ENCODE measurements at places on chromosomes 6 and 20. TPM values are rescaled to one million over a fixed set of nuclear protein-coding genes. Genes with fewer than 3 reads are reported as not detected.

The GCNT2 gene
- 15.5 TPM for total RNA-seq

DNA sequence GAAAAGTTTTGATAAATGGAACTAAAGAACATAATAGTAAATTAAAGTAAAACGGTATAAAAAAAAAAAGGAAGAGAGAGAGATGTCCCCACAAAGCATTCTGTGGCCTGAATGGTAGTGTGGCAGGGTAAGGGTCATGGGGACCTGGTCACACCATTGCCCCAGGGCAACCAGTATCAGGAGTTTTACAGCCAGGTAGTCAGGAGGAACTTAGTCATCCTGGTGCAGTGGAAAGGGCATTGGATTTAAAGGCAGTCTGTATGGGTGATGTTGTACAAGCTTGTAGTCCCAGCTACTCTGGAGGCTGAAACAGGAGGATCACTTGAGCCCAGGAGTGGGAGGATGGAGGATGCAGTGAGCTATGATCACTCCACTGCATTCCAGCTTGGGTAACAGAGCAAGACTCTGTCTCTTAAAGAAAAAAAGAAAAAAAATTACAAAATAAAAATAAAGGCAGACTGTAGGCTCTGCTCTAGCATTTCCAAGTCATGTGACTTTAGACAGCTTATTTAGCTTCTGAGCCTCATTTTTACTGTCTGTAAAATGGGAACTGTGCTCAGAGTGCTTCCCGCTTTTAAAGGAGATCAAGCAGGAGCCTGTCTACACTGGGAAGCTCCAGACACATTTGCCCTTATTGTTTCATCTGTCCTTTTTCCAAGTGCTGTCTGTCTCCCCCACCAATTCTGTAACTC is 112.8 kb upstream of the ARMC2 start:
- H3K4me1 ChIP-seq, result peaks cover 28% of the 10 kb centered on the region
- H3K27me3 ChIP-seq, result no peaks in the 10 kb centered on the region
- no peak overlapping the region for H3K27ac ChIP-seq
- DNase-seq, result no peak

GRCh38 chr6:10793695-10794094 is 44.6 kb downstream of the MAK start:
- no peak for DNase-seq
- no peaks in the 10 kb centered on the region for H3K4me1 ChIP-seq
- no peak overlapping the region for H3K4me3 ChIP-seq
- H3K27me3 ChIP-seq, result no peaks in the 10 kb centered on the region
- no peaks in the 10 kb centered on the region for H3K36me3 ChIP-seq
- no peak overlapping the region for H3K27ac ChIP-seq

- H3K36me3 ChIP-seq, result no peaks in the 10 kb centered on the region
- no peak for DNase-seq
- H3K4me3 ChIP-seq, result no peak overlapping the region
- no peak overlapping the region for H3K27ac ChIP-seq
These were observed 255.1 kb upstream of the JAG1 start for GRCh38 chr20:10928841-10929421.

- no peak for DNase-seq
- no peak overlapping the region for H3K27ac ChIP-seq
- no peaks in the 10 kb centered on the region for H3K27me3 ChIP-seq
- no peaks in the 10 kb centered on the region for H3K36me3 ChIP-seq
These were observed 280.0 kb upstream of the TBX18 start for GRCh38 chr6:85044361-85044760.

The KIF6 gene
- not detected for total RNA-seq

- H3K4me3 ChIP-seq, result no peak overlapping the region
- no peaks in the 10 kb centered on the region for H3K27me3 ChIP-seq
- no peaks in the 10 kb centered on the region for H3K36me3 ChIP-seq
- H3K27ac ChIP-seq, result no peak overlapping the region
- no peak for DNase-seq
- H3K4me1 ChIP-seq, result no peaks in the 10 kb centered on the region
These were observed 148.5 kb upstream of the PDE7B start for GRCh38 chr6:135703007-135703406.

- H3K4me3 ChIP-seq, result no peak overlapping the region
- no peaks in the 10 kb centered on the region for H3K27me3 ChIP-seq
- no peaks in the 10 kb centered on the region for H3K36me3 ChIP-seq
- DNase-seq, result no peak
- H3K4me1 ChIP-seq, result peaks cover 18% of the 10 kb centered on the region
These were observed 206.3 kb upstream of the RAB32 start for GRCh38 chr6:146337376-146337775.

The UNC5CL gene
- 1.1 TPM for total RNA-seq

DNA sequence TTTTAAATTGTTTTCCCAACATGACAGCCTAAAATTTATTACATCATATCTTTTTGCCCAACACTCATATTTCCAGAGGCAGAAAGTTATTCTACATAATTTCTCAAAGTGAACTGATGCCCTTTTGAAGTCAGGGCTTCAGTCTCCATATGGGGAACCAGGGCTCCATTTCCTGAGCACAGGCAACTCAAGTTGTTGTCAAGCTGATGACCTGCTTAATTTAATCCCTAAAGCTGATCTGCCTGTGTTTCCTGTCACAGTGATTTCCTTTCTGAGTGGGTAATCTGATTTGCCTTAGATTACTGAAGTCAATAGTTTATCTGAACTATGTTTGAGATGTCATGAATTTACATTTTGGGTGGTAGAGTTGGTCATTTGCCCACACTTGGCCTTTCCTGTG is 932.1 kb upstream of the MANEA start:
- no peaks in the 10 kb centered on the region for H3K36me3 ChIP-seq
- no peaks in the 10 kb centered on the region for H3K4me1 ChIP-seq
- no peak overlapping the region for H3K4me3 ChIP-seq

DNA sequence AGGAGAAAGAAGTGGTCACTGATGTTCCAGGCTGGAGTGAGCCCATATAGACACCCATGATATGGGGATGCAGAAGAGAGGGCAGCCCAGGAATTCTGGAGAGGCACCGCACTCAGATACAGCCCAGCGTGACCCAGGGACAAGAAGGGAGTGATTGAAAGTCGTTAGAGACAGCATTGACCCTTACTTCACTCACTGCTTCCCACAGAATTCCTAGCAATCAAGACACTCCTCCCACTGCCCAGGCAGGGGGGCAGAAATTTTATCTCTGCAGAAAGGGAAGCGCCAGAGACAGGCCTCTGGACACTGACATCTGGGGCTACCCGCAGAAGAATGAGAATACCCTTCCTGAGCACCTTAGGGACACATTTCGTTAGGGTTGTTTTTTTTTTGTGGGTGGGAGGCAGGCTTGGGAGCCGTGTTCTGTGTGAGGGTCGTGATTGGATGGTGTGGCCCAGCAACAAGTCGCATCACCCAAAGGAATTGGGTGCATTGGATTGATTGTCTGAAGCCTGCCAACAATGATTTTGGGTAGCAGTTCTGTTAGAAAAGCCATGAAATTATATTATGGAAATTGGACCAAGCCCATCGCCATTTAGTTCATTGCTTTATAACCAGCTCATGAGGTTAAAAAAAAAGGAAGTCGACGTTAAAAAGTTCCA is 45.9 kb upstream of the MAP3K4 start:
- H3K4me3 ChIP-seq, result no peak overlapping the region
- H3K36me3 ChIP-seq, result no peaks in the 10 kb centered on the region
- peaks cover 5% of the 10 kb centered on the region for H3K4me1 ChIP-seq
- DNase-seq, result no peak
- no peak overlapping the region for H3K27ac ChIP-seq
- H3K27me3 ChIP-seq, result no peaks in the 10 kb centered on the region

DNA sequence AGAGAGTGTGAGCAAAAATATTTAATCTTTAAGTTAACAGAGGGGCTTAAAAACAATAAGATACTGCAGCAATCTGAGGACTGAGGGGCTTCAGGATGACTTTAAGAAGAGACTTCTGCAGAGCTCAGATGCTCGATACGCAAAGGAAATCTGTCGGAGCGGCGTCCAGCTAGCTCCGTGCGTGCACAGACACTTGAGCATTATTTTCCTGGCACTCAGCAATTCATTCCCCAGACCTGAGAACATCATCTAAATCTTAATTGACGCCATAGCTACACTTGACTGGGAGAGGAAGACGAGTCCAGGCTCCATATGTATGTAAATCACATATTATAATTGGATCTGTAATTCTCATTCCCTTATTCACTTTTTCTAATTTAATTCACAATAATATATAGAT is 228.2 kb downstream of the SOD2 start:
- no peaks in the 10 kb centered on the region for H3K4me1 ChIP-seq
- H3K4me3 ChIP-seq, result no peak overlapping the region
- H3K27me3 ChIP-seq, result no peaks in the 10 kb centered on the region
- H3K36me3 ChIP-seq, result no peaks in the 10 kb centered on the region

DNA sequence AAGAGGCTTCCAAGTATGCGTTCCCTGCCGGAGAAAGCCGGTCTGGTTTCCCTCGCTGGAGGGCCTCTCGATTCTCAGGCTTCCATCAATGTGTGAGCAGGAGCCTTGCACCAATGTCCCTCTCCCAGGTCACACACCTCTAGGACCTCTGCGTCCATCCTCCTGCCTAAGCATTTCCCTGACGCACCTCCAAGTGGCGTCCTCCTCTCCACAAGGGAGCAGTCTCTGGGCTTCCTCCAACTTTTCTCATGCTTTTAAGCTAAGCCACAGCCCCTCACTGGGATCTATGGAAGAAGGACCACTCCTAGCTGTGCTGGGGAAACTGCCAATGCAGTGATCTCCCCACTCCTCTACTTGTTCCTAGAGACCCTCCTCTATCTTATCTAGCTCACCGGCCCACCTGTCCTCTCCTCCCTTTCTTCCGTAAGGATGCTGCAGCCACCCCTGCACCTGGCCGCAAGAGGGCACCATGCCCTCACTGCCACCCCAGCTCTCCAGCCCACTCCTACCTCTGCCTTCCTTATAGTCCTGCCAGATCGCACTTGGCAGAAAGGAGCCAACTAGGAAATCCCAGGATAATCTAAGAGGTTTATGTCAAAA is 258.7 kb downstream of the LRFN2 start:
- no peak overlapping the region for H3K27ac ChIP-seq
- peaks cover 12% of the 10 kb centered on the region for H3K4me1 ChIP-seq

DNA sequence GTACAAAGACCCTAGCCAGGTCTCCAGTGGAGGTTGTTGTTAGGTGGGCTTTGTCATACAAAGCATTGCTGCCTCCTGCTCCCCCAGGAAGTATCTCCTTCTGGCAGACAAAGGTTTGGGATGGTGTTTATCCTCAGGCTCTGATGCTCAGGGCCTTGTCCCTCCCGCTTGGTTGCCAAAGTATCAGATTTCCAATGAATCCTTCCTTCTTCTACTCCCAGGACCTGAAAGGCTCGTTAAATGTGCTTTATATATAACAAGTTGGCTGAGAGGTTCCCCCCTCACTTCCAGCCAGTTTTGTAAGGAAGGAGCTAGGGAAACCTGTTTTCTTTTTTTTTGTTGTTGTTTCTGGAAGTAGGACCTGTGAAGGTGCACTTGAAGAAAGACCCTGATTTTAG is 14.4 kb downstream of the PTK7 start:
- DNase-seq, result no peak
- no peak overlapping the region for H3K27ac ChIP-seq
- H3K36me3 ChIP-seq, result no peaks in the 10 kb centered on the region
- H3K4me1 ChIP-seq, result no peaks in the 10 kb centered on the region
- no peak overlapping the region for H3K4me3 ChIP-seq

DNA sequence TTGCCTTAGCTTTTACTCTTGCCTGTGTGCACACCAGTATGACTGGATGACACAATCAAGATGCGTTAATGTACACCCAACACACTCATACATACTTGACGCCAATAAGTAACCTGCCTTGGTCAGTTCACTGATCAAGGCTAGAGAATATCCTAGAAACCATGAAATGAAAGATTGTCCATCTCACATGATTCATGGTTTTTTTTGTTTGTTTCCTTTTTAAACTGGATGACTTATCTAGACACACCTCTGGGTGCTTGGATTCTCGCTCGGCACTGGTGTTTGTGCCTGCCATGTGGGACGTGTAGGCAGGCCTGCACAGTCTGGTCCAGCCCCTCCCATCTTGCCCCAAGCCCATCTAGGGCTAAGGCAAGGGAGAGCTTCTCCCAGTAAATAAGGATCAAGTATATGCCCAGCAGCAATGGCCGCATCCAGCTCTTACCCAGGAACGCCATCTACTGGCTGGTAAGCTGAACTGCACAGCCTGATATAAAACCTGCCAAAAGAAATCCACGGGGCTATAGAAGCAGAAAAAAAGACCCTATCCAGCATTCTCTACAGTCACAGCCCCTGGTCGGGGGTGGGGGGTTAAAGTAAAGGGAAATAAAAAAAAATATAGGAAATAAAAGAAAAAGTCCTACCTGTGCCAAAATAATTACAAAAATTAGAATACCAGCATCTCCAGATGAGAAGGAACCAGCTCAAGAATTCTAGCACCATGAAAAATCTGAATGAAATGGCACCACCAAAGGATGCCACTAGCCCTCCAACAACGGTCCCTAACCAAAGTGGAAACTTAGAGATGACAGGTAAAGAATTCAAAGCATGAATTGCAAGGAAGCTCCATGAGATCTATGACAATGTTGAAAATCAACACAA is 73.3 kb downstream of the OTOR start:
- H3K36me3 ChIP-seq, result no peaks in the 10 kb centered on the region
- no peak overlapping the region for H3K27ac ChIP-seq
- no peaks in the 10 kb centered on the region for H3K4me1 ChIP-seq
- DNase-seq, result no peak

GRCh38 chr20:17316316-17317038 is 89.6 kb downstream of the PCSK2 start:
- H3K36me3 ChIP-seq, result no peaks in the 10 kb centered on the region
- no peak for DNase-seq
- no peak overlapping the region for H3K4me3 ChIP-seq
- no peaks in the 10 kb centered on the region for H3K4me1 ChIP-seq
- no peak overlapping the region for H3K27ac ChIP-seq

- peak overlapping the region; percentile 94 for H3K27ac ChIP-seq
- DNase-seq, result no peak
- peaks cover 8% of the 10 kb centered on the region for H3K4me1 ChIP-seq
- H3K36me3 ChIP-seq, result no peaks in the 10 kb centered on the region
- H3K27me3 ChIP-seq, result no peaks in the 10 kb centered on the region
These were observed 710 bp downstream of the BTBD9 start for GRCh38 chr6:38638941-38639497.

The KIAA0408 gene
- total RNA-seq, result 74.6 TPM

DNA sequence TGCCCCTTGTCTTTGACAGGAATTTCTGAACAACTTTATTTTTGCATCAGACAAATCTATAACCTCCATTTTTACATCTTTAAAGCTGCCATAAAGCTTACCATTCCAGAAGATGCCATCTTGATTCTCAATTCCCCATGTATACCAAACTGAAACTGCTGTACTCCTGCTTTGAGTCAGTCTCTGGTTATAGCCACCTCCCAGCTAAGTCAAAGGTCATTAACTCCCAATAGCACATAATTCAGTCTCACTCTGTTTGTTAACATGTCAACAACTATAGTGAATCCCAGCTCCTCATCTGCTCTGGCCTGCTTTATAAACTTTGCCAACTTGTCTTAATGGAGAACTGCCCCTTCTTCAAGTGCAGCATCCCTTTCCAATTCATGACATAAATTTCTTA is 343.6 kb downstream of the FRK start:
- no peak for DNase-seq
- H3K27me3 ChIP-seq, result no peaks in the 10 kb centered on the region
- H3K36me3 ChIP-seq, result no peaks in the 10 kb centered on the region

Data from sigmoid colon (tissue), 7 donors.